ENCODE measurements at places on chromosomes 12 and 14. TPM values are rescaled to one million over a fixed set of nuclear protein-coding genes. Genes with fewer than 3 reads are reported as not detected.

Gene NGB
- total RNA-seq, result not detected

Gene TAS2R19
- total RNA-seq, result not detected

Gene DLK1
- total RNA-seq, result 0.39 TPM

Gene CRIP2
- 199 TPM for total RNA-seq

Gene MYBPC1
- total RNA-seq, result not detected

Gene NEUROD4
- not detected for total RNA-seq

Gene CPNE6
- not detected for total RNA-seq
